ENCODE measurements at places on chromosomes 12 and 14. TPM values are rescaled to one million over a fixed set of nuclear protein-coding genes. Genes with fewer than 3 reads are reported as not detected.

- DNase-seq, result no peak
These were observed at the start of gene KLRC1 for GRCh38 chr12:10453156-10453555. TSS of gene KLRC1 (minus strand) at chr12:10453377. CDS start at chr12:10451156, 2,221 bp downstream.

GRCh38 chr12:96743606-96744005 is 163.5 kb upstream of the NEDD1 start:
- DNase-seq, result no peak

GRCh38 chr14:91372671-91373495 is 44.7 kb downstream of the CCDC88C start:
- DNase-seq, result peak; percentile 37

DNA sequence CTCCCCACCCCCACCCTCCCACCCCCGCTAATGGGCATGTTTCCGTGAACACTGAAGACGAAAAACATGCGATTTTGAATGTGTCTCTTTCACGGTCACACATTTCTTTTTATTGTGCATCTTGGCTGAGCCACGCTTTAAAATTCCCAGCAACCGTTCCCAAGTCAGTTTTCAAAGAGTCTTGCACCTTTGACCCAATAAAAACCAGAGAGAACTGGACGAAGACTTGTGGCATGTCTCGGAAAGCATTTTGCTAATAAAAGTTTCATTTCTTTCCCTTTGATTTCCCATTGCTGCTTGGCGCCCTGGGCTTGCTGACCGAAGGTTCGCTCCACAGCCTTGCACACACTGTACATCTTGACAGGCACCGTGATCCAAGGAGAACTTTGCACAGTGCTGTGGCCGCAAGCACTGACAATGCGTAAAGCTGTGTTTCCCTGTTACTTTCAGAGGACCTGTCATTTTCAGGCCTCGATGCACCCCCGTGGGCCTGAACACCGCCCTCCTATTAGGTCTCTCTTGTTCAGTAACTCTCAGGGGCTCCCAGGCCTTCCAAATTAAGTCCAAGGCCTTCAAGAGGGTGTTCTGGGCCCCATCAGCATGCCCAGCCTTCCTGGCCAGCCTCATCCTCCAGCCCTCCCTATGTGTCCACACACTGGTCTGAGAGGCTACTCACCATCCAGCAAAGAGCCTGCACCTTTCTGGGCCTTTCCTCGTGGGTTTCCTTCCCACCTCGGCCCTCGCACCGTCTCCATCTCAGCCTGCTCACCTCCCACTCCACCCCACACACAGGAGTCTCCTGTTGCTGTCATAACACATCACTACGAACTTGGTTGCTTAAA is 63.4 kb upstream of the DIO3 start:
- DNase-seq, result no peak

- DNase-seq, result no peak
These were observed 1.7 kb downstream of the HOXC12 start for GRCh38 chr12:53956251-53956887.

DNA sequence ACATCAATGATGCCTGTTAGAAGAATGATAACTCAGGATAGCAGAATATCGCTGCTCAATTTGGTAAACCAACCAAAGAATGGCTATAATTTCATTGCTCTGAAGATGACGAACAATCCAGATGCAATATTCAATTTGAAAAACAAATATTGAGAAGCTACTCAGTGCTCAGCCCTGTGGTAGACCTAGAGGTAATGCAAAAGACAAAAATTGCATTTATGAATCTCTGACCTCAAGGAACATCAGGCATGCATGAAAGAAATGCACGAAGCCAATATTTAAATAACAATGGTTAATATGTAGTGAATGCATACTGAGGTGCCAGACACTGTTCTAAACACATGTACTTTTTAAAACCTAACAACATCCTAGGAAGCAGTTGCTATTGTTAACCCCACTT is 298.6 kb upstream of the TMTC1 start:
- DNase-seq, result no peak

The PAX9 gene
- 2.8 TPM for total RNA-seq

- DNase-seq, result peak; percentile 63
These were observed 37.0 kb downstream of the RASAL1 start for GRCh38 chr12:113098441-113099028.

- no peak for DNase-seq
These were observed 14.7 kb upstream of the TBX3 start for GRCh38 chr12:114698566-114699163.

The PIP4P1 gene
- 17.6 TPM for total RNA-seq

GRCh38 chr14:69432364-69432763 is 33.9 kb downstream of the SLC39A9 start:
- DNase-seq, result no peak

- no peak for DNase-seq
These were observed 70.9 kb downstream of the MON2 start for GRCh38 chr12:62537551-62537950.

The ADAM20 gene
- 2.8 TPM for total RNA-seq
